Activated T-helper 1 cell treated with anti-CD3 and anti-CD28 coated beads, Interleukin-12 subunit alpha, Interleukin-12 subunit beta, Interleukin-2, Interleukin-4 antibody, amounts not matched to agents 30 ng/mL and 10 ng/mL and 1 ng/mL, durations not matched to agents 14 hours and 24 hours and 36 hours (primary cell): ENCODE measurements at places on chromosomes 5 and 9. TPM values are rescaled to one million over a fixed set of nuclear protein-coding genes. Genes with fewer than 3 reads are reported as not detected.

DNA sequence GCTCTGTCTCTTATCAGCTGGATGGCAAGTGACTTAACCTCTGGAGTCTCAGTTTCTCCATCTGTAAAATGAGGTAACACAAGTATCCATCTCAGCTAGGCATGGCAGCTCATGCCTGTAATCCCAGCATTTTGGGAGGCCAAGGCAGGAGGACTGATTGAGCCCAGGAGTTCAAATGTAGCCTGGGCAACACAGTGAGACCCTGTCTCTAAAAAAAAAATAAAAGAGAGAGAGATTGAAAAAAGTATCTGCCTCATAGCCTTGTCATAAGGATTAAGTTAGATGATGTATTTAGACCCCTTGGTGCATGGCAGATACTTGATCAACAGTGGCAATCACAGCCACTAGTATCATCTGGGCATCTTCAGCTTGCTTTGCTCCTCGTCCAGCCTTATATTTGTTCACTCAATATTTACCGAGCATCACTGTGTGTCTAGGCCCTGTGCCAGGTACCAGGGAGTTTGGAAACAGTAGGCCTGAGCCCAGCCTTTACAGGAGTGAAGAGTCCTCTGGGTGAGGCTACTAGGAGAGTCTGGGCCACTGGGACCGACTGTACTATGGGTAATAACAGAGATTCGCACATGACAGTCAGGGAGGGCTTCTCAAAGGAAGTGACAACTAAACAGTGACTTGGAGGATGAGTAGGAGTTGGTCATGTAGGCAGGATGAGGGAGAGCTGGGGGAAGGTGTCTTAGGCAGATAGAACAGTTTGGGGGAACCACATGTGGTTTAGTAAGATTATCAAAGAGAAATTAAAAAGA is 34.2 kb downstream of the CORO2A start:
- H3K4me3 ChIP-seq: no peak overlapping the region
- no peaks in the 10 kb centered on the region for H3K36me3 ChIP-seq
- DNase-seq: no peak
- peaks cover 6% of the 10 kb centered on the region for H3K4me1 ChIP-seq
- H3K27ac ChIP-seq: no peak overlapping the region

DNA sequence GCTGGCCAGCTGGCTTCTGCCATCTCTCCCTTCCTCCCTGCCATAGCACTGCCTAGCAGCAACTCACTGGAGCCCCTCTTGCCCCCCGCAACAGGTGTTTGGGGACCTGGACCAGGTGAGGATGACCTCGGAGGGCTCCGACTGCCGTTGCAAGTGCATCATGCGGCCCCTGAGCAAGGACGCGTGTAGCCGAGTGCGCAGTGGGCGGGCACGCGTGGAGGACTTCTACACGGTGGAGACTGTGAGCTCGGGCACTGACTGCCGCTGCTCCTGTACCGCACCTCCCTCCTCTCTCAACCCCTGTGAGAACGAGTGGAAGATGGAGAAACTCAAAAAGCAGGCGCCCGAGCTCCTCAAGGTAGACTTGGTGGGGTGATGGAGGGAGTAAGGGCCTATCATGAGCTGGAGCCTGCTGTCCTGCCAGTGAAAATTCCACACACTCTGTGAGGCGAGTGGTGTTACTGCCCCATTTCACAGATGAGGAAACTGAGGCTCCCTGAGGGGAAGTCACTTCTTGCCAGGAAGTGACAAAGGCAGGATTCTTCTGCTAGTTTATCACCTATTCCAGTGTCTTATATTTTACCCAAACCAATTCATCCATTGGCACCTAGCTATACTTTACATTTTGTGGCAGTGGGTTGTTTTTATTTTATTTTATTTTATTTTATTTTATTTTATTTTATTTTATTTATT is 10.1 kb downstream of the OLFML2A start:
- H3K36me3 ChIP-seq: no peaks in the 10 kb centered on the region
- no peak overlapping the region for H3K27ac ChIP-seq
- H3K4me1 ChIP-seq: no peaks in the 10 kb centered on the region
- peaks cover 9% of the 10 kb centered on the region for H3K27me3 ChIP-seq

DNA sequence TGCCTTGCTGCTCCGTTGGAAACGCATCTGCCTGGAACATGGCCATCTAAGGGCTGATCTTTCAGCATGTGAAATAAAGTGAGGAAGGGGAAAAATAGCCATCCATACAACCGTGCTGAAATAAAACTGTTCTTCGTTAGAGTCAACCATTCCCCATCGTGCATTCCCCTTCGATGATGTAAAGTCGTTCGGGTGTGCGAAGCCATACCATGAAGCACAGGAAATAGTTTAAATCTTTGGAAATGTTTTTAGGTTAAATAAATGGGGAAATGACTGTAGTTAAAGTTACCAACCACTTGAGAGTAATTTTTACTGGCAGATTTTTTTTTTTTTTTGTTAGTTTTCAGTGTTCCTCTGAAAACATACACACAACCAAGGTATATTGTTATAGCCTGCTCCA is 302.5 kb downstream of the SH3GL2 start:
- H3K27ac ChIP-seq: no peak overlapping the region
- DNase-seq: no peak
- no peaks in the 10 kb centered on the region for H3K4me1 ChIP-seq

- H3K4me3 ChIP-seq: no peak overlapping the region
- no peak for DNase-seq
- H3K27me3 ChIP-seq: no peaks in the 10 kb centered on the region
- H3K27ac ChIP-seq: no peak overlapping the region
- peaks cover 63% of the 10 kb centered on the region for H3K4me1 ChIP-seq
Measured at GRCh38 chr5:78287833-78288232, 6.7 kb downstream of the AP3B1 start.

Gene PCDHGA1
- total RNA-seq: 0.10 TPM in 2 replicates

DNA sequence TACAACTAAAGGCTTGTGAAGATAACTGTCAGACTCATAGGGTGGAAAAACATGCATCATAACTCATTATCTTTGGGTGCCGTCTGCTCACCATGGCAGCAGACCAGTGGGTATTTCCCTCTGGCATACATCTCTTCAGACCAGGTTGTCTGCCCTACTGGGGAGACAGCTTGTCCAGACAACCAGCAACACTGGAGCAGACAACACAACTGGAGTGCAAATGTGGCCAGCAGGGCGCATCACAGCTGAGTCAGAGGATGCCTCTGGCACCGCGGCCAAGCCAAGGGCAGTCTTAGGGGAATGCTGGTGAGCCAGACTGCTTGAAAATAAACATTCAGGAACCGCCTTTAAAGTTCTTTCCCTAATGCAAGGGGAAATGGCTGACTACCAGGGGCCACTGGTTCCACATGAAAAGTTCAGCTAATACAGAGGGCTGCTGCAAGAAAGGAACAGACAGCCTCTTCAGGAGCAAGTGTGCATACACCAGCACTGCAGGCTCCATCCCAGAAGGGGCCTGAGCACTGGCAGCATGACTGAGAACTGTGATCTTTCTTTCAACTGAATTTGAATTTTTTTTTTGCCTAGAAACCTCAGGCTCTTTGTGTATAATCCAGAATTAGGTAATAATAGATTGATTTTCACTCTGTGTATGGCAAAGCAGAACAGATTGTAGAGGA is 77.3 kb downstream of the MAMDC2 start:
- no peak for DNase-seq
- H3K27ac ChIP-seq: no peak overlapping the region
- no peaks in the 10 kb centered on the region for H3K36me3 ChIP-seq
- no peaks in the 10 kb centered on the region for H3K4me1 ChIP-seq
- no peak overlapping the region for H3K4me3 ChIP-seq

DNA sequence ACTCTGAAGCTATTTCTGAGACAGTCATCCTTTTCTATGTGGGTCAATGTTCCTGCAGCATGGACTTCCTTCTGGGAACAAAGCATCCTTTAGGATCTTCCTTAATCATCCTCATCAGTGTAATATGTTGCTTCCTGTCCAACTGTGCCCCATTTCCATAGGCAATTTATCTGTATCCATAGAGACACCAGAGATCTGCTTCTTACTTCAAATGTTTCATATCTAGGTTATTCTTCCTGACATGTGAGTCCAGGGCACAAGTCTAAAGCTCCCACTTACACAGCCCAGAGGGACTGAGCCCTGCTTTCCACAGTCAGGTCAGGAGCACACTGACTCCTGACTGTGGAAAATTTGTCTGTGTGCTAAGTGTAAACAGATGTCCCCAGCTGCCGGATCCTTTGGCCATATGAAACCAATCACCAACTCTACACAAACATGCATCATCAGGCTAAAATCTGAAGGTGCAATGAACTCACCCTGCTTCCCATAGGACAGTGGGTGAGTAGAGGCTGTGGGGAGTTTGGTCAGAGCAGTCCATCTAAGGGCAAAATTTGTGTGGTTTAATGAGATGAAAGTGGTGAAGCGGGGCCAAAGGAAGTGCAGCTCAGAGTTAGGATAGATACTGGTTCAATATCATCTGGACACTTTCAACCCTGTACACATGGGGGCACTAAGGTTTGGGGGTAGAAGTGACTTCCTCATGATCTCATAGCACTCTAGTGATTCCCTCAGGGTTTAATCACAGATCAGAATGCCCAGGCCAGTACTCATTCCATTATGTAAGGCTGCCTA is 85.2 kb upstream of the TNC start:
- no peak overlapping the region for H3K4me3 ChIP-seq
- peaks cover 32% of the 10 kb centered on the region for H3K4me1 ChIP-seq
- H3K27ac ChIP-seq: no peak overlapping the region
- no peaks in the 10 kb centered on the region for H3K36me3 ChIP-seq
- peaks cover 21% of the 10 kb centered on the region for H3K27me3 ChIP-seq
- DNase-seq: no peak

DNA sequence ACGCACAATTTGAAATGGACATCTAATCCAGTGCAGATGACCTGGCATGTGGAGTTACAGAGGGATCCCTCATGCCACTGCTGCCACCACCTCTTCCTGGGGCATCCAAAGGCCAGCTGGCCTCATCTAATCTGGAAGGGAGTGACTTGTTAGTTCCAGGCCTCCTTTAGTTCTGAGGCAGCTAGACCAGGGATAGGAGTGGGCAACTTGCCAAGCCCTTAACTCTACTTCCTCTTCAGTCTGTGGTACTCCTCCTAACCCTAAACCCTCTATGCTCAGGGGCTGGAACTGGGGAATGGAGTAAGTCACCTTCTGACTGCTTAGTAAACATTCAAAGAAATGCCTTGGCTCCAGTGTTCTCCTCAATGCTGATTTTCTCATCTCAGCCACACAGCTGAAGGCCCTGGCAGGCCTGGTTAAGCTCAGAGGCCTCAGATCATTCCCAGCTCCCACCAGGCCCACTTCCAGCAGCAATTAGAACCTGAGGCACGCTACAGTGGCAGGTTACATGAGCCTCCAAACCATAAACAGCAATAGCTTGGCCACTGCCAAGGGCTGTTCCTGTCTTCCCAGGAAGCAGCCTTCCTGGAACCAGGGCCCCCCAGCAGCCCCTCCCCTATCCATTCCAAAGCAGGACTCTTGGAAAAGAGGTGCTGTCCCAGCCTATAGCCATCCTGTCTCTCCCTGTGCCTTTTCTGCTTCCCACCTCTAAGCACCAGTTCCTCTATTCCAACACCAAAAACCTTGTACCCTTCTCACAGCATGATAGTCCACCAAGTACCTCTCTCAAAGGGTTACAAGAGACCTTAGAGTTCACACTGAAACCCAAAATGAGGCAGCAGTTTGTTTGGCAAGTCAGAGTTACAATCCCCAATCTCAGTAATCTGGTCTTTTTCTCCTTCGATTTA is 2.0 kb downstream of the EIF4EBP3 start:
- peaks cover 66% of the 10 kb centered on the region for H3K4me1 ChIP-seq
- no peaks in the 10 kb centered on the region for H3K27me3 ChIP-seq
- H3K36me3 ChIP-seq: peaks cover 40% of the 10 kb centered on the region

- peaks cover 12% of the 10 kb centered on the region for H3K36me3 ChIP-seq
- DNase-seq: no peak
- peak overlapping the region; percentile 33 for H3K27ac ChIP-seq
- H3K4me1 ChIP-seq: peaks cover 9% of the 10 kb centered on the region
Measured at GRCh38 chr5:154370119-154370518, 75.7 kb upstream of the SAP30L start.

DNA sequence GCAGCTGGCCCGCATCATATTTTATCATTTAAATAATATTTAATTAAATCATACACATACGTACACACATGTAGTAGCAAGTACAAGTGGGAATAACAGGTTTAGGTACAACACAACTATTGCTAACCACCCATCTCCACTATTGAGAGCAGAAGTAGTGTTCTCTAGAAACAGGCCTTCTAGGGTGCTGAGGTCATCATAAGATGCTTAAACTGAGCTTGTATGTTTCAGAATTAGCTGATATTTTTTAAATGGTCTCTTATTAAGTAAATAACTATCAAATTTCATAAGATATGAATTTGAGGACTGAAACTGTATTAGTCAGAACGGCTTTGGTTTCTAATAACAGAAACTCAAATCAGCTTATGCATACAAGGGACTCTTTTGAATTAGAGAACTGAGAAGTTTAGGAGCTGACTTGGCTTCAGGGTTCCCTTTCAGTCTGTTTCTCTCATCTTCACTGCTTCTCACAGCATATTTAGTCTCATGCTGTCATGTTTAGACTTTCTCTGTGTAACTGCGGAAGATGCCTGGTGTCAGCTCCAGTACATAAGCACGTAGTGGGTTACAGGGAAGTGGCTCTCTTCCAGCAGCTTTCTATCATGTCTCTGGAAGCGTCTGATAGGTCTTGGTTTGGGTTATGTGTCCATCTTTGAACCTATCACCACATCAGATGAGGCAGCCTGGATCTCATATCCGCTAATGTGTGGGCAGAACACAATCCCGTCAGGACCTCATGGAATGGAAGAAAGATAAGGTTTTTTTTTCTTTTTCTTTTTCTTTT is 25.0 kb upstream of the OCLN start:
- no peaks in the 10 kb centered on the region for H3K27me3 ChIP-seq
- DNase-seq: no peak
- H3K36me3 ChIP-seq: no peaks in the 10 kb centered on the region
- no peak overlapping the region for H3K27ac ChIP-seq

DNA sequence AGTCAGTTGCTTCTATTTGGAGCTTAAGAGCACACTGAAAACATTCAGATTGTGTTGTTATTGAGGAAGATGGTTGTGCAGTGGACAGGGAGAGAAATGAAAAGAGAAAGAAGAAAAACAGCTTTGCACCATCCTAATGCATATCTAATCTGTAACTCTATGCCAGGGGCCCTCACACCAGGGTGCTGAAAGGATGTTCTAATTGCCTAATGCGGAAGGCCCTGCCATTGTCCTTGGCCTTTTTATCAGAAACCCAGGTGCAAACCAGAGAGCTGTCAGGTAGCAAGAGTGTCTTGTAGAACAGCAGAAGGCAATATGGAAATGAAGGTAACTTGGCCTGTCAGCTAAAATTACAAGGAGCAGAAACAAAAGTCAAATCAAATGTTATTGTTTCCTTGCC is 384.5 kb upstream of the PIK3R1 start:
- peaks cover 5% of the 10 kb centered on the region for H3K27me3 ChIP-seq
- no peak for DNase-seq
- H3K4me1 ChIP-seq: no peaks in the 10 kb centered on the region
- H3K4me3 ChIP-seq: no peak overlapping the region
- H3K36me3 ChIP-seq: no peaks in the 10 kb centered on the region

Gene TEK
- not detected in 2 replicates for total RNA-seq

GRCh38 chr9:134388976-134389375 is 62.7 kb downstream of the RXRA start:
- H3K4me1 ChIP-seq: peaks cover 23% of the 10 kb centered on the region
- no peak overlapping the region for H3K27ac ChIP-seq
- H3K36me3 ChIP-seq: no peaks in the 10 kb centered on the region
- DNase-seq: no peak

Gene WNT8A
- not detected in 2 replicates for total RNA-seq
